ENCODE measurements at places on chromosomes 6 and 20.

GRCh38 chr20:6870559-6870958 lies 103.1 kb downstream of the BMP2 start:
- no peak for DNase-seq

GRCh38 chr6:40722091-40722490 lies 134.9 kb upstream of the LRFN2 start:
- DNase-seq: no peak

GRCh38 chr6:72365773-72366172 lies 256.1 kb upstream of the KCNQ5 start:
- DNase-seq: no peak

- no peak for DNase-seq
Measured at GRCh38 chr6:146287691-146288369, 255.8 kb upstream of the RAB32 start.

GRCh38 chr6:22789315-22789714 lies 219.9 kb downstream of the HDGFL1 start:
- DNase-seq: no peak

GRCh38 chr6:18262702-18263417 lies 1.5 kb downstream of the DEK start:
- no peak for DNase-seq

DNA sequence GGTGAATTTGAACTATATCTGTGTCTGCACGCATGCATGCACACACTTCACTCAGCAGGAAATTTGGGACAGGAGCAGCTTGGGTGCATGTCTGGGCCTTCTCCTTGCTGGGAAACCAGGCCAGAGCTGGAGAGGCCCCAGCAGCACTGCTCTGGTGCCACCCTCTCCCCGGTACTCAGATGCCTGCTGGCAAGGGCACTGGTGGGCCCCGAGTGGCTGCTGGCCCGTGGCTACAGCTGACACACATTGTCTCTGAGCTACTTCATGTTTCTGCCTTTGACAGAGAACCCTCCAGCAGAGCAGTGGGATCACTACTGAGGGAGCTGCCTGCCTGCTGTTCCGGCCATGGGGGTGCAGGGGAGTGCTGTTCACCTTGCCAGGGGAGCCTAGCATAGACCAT lies 37.5 kb downstream of the DLGAP4 start:
- DNase-seq: no peak

DNA sequence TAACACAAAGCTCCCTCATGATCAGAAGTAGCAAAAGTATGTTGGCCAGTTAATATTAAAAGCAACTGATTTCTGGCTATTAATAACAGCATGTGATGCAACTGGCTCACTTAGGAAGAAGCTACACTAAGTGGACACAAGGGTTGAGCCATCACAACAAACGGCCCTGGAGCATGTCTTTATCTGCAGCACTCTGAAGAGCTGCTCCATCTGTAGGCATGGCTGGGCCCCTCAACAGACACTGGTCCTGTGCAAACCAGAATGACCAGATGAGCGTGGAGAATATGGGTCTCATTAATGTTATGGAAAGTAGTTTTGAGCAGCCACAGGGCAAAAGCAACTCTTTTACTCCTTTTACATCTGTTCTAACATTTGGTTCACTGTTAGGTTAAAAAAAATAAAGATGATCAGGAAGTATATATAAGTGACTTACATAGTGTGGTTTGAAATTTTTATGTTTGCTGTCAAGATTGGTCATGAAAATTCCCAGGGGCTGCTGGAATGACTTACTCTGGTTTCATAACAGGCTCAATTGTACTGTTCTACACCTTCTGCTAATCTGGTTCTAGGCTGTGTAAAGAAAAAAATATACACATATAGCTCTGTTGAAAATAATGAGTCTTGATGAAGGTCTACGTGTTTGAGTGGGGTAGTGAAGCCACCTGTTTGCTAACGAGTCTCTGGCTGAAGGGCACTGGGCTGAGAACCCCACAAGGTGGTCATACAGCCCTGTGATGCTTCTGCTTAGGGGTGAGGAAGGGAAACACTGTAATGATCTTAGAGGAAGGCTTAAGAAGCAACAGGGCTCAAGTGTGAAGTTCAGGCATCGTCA lies 58.1 kb downstream of the INSM1 start:
- DNase-seq: no peak

GRCh38 chr6:20955131-20955530 lies 420.9 kb downstream of the CDKAL1 start:
- no peak for DNase-seq

DNA sequence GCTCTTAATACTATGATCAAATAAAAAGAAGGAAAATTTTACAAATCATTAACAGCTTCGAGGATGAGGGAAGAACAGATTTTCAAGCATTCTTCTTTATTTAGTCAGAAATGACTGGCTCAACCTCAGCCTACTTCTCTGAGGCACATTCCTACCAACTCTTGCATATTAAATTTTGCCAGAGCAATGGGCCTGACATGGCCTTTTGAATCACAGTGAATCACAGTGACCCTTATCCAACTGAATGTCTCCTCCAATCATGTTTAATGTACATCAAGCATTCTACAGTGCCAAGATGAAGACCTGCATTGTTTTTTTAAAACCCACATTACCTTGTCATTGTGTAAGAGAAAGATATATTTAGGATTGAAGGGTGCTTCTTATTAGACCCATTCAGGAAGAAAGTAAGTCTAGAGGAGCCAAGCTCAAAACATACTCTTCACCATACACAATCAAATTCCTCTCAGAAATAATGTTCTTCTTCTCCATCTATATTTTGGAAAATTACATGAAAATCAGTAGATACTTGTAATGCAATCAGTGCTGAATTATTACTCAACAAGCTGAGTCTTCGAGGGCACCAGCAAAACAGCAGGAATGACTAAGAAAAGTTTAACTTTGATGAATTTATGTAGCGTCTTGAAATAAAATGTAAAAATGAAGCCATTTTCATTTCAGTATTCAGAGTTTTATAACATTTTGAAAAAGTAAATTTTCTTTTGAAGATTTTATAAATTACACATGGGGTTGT lies 44.1 kb upstream of the MOXD1 start:
- DNase-seq: no peak

DNA sequence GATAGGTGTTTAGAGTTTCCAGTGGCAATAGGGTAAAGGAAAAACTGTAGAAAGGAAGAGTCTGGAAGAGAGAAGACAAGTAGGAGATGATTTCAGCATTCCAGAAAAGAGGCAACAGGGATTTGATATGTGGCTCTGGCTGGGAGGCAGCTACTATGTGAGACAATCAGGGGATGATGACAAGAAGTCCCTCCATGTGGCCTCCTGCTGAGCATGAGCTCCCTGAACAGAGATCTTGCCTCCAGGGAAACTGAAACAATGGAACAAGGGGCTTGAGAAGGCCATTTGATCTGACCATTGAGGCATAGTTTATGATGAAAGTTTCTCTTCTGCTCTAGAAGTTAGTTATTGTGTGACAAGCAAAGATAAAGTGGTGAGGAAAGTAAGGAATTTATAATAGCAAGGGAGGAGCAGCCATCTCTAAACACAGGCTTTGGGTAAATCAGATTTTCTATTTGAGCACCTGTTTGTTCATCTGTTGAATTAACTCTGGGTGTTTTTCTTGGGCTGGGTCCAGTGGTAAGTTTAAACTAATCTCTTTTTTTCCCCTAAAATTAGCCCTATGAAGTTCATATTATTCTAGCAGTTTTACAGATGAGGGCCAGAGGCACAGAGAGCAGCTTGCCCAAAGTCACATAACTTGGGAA lies 3.0 kb upstream of the GPX5 start:
- no peak for DNase-seq

- DNase-seq: no peak
Measured at GRCh38 chr6:8195040-8195713, 92.8 kb upstream of the EEF1E1 start.

GRCh38 chr6:166104107-166104506 lies 63.5 kb downstream of the TBXT start:
- DNase-seq: no peak

GRCh38 chr6:79373246-79373645 lies 138.8 kb upstream of the HMGN3 start:
- DNase-seq: no peak

GRCh38 chr20:53194306-53195290 lies 222.4 kb downstream of the TSHZ2 start:
- no peak for DNase-seq

- no peak for DNase-seq
Measured at GRCh38 chr20:24686156-24686555, 216.7 kb downstream of the SYNDIG1 start.

DNA sequence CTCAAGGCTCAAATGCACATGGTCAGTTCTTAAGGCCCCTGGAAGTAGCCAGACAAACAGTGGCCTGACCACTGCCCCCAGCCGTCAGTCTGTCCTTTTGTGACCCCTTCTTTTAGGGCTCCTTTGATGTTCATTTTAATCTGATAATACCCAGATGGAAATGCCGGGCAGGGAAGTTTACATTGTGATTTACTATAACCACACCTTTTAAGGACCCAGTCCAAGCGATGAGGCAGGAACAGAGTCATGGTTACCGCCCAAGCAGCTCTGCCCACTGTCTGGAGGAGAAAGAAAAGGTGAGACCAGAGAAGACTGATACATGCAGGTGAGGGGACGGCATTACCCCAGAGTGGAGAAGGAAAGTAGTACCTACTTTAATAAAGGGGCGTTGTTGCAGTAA lies 110.6 kb downstream of the PLEKHG1 start:
- no peak for DNase-seq

DNA sequence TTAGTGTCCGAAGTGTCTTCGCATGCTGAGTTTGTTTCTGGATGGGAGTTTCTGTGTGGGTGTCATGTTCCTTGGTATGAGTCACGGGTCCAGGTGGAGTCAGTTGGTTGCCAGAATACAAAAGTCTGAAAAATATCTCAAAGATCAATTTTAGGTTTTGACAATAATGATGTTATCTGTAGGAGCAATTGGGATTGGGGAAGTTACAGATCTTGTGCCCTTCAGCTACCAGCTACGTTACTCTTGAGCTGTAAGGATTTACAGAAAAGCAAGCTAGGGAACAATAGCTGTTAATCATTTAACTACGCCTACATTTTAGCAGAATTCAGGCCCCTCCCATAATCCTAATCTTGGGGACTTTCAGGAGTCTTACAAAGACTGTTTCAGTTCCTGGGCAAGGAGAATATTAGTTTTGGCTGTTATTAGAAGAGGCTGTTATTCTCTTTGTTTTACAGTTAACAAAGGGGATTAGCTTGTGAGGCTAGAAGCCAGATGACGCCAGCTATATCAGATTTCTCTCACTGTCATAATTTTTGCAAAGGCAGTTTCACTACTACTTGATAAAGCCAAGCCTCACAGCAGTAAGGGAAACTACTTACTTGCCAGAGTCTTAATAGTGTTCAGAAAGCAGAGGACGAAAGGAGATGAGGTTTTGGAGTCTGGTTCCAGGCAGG lies 15.4 kb upstream of the SLC22A16 start:
- DNase-seq: no peak

DNA sequence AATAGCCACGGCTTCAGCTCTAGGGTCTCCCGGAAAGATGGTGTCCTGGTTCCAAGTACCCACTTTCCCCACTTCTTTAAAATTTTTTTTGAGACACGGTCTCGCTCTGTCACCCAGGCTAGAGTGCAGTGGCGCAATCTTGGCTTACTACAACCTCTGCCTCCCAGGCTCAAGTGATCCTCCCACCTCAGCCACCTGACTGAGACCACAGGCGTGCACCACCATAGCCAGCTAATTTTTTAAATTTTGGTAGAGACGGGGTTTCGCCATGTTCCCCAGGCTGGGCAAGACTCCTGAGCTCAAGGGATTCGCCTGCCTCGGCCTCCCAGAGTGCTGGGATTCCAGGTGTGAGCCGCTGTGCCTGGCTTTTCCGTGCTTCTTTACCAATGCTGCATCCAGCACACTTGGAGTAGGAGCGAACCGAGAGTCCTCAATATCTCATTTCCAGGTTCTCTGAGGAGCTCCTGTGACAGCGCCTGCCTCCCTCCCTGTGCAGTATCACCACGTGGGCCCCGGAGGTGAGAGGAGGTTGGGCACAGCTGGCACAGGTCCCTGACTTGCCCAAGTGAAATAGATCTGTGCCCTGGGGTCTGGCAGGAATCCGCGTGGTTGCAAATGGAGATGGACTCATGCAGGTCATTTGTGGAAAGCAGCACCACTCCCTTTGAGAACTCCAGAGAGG lies 37.3 kb downstream of the EZR start:
- no peak for DNase-seq

DNA sequence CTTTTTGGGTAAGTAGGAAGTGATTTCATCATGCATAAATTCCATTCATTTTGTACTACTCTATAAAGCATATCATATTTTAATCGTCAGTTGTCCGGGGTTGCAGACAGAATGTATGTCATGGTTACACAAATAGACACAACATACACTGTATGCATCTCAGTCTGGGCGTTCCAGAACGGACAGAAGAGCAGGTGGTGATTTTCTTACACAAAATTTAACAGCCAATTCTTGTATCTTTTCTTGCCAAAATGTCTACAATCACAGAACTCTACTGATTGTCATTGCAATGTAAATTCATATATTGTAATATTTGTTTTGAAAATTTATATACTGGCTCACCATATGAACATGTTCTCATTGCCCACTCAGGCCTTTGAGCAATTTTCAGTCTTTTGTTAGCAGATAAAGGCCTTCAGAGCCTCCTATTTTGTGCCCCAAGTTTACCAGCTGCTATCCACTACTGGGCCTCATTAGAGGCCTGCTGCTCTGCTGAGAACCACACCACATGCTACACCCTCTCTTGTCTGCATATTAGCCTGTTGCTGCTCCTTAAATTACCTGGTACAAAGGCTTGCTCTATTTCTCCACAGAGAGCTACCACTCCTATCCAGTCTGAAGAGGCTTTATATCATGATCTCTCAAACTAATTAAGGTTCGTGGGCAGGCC lies 61.5 kb downstream of the PRDM13 start:
- DNase-seq: no peak

GRCh38 chr6:41508479-41508878 lies 37.7 kb upstream of the FOXP4 start:
- no peak for DNase-seq

DNA sequence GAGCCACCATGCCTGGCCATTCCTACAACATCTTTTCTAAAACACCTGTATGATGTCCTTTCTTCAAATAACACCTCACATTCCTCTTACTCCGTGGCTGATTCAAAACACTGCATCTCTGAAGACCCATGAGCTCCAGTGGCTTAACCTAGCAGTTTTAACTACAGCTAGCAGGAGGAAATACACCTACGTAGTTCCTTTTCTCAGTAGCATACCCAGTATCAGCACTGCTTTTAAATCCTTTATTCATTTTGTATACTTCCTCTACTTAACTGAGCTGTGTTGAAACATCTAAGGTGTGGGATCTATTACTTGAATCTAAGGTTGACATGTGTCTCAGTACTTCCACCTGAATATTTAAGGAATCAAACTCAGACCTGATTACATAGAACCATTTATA lies 113.6 kb upstream of the CCDC28A start:
- DNase-seq: no peak

GRCh38 chr6:52286798-52287432 lies 2.4 kb upstream of the MCM3 start:
- DNase-seq: peak; percentile 70
